ENCODE measurements at places on chromosomes 12 and 14.

- DNase-seq: no peak
Observed at GRCh38 chr14:66295386-66295785, 190.8 kb upstream of the CCDC196 start.

DNA sequence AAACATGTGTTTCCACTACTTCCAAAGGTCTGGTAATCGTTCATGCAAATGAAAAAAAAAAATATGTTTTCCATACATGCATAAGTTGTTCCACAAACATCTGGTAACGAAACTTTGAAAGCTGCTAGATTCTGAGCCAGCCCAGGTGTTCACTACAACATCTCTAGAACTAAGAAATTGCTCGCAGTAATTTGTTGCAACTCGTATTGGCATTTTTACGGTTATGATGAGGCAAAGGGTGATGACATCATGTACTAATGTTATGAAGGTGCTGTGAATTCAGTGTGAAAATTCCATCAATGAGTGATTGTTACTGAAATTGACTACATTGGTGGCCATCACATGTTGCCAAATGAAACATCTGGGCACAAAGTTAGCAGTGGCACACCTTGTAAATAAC is 31.9 kb upstream of the CCDC91 start:
- DNase-seq: no peak

DNA sequence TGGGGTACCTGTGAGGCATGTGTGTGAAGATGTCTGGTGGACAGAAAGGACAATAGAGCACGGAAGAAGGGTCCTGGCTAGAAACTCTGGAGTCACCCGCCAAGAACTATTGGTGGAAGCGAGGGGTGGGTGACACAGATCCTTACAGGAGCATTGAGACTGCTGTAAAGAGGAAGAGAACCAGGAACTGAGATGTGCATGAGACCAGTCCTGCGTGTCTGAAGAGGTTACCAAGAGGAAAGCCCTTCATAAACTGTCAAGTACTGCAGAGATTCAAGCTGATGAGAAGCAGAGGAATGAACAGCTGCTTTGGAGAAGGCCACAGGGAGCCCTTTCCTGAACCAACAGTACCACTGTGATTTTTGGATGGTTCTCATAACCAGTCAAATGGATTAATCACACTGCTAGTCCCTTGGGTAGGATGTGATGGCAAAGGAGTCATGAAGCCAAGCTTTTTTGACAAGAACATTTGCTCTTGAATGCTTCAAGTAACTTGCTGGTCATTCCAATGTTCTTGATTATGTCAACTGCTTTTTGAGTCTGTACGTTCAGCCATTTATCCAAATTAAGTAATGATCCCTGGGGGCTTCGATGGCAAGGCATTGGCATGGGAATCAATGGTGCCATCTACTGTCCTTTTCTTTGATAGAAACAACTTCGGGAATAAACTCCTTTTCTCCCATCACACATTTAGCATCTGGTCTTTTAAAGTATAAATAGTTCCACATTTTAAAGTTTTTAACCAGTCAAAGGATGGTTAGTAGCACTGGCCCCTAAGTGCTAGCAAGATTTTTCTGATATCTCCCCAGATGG is 42.9 kb downstream of the GPR135 start:
- DNase-seq: no peak

GRCh38 chr12:11130999-11131398 is 3.4 kb downstream of the TAS2R30 start:
- DNase-seq: no peak

- DNase-seq: no peak
Observed at GRCh38 chr14:52876806-52877205, 74.0 kb downstream of the FERMT2 start.

DNA sequence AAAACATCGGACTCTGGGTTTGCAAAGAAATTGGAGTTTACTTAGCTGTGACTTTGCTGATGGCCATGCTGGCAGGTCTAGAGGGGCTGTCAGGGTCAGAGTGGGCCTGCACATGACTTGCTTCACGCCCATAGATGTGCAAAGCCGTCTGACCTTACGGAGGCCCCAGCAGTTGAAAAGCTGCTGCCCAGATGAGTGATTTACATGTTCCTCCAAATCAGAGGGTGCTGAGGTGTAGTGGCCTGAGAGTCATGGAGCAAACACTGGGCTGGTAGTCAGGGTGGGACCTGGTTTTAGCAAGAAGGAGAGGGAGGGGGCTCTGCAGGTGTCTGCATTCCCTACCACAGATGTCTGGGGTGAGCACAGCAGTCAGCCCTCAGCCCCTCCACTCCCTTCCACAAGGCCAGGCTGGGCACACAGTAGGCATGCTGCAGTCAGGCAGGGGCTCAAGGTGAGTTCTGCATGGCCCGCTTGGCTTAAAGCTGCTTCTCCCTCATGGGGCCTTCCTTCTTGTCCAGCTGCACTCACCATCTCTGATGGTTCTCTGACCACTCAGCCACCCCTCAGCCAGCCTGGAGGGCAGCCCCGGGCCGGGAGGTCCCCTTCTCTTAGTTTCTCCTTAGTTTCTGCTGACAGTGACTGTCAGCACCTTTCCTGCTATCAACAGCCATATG is 34.2 kb upstream of the EML1 start:
- DNase-seq: no peak
